CD4-positive, alpha-beta T cell treated with Interleukin-21 for 1 hour (primary cell): ENCODE measurements at places on chromosomes 16 and 17.

DNA sequence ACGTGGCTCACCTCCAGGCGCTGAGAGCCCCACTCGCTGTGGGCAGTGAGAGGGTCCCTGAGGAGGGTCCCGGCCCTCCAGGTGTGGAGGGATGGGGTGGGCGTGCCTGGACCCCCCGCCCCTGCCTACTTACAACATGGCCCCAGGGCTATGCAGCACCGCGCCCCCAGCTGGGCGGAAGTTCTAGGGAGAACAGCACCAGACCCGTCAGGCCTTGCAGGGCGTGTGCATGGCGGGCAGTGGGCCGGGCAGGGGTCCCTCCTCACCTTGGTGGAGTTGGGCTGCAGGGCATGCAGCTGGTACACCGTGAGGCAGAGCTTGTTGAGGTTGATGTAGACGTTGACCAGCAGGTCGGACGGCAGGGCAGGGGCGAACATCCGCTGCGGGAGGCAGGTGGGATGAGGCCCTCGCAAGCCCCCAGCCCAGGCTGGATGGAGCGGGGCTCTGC is 2.7 kb downstream of the SMIM22 start:
- no peak for DNase-seq

GRCh38 chr16:4323845-4324488 is 8.1 kb downstream of the GLIS2 start:
- no peak for DNase-seq

- DNase-seq: no peak
Observed at GRCh38 chr16:50888486-50889261, 146.8 kb downstream of the CYLD start.

- no peak for DNase-seq
Observed at GRCh38 chr17:35083071-35083470, 19.6 kb upstream of the RFFL start.
